ENCODE measurements at places on chromosomes 11 and 22.

DNA sequence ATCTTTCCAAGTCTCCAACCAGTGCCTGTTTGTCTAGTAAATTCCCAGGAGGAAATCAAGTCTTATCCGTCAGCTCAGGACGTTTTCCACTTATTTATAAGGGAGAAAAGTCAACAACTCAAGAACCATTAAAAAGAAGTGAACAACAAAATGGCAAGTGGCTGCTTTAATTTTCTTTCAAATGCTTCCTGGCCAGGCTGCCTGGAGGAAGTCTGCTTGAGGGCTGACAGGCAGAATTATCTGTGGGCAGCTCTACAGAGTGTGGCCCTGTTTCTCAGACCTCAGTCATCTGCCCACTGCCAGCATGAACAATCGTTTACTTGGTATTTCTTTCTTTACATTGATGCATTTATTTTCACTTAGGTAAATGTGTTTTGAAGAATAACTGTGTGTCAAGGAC, 281.9 kb upstream of the ISX start:
- DNase-seq, result no peak

- DNase-seq, result no peak
These were observed 5.9 kb upstream of the ALKBH3 start for GRCh38 chr11:43874738-43875137.

- DNase-seq, result no peak
These were observed 228.2 kb upstream of the DDI1 start for GRCh38 chr11:103808252-103808651.

- DNase-seq, result no peak
These were observed 44.1 kb downstream of the GNB1L start for GRCh38 chr22:19810381-19811201.

GRCh38 chr11:7571640-7572000, 57.8 kb downstream of the PPFIBP2 start:
- DNase-seq, result no peak

All from T-helper 9 cell (primary cell).